ENCODE measurements at places on chromosomes 1 and 21.

- no peak for DNase-seq
Measured at GRCh38 chr1:223246476-223247112, 103.5 kb upstream of the TLR5 start.

DNA sequence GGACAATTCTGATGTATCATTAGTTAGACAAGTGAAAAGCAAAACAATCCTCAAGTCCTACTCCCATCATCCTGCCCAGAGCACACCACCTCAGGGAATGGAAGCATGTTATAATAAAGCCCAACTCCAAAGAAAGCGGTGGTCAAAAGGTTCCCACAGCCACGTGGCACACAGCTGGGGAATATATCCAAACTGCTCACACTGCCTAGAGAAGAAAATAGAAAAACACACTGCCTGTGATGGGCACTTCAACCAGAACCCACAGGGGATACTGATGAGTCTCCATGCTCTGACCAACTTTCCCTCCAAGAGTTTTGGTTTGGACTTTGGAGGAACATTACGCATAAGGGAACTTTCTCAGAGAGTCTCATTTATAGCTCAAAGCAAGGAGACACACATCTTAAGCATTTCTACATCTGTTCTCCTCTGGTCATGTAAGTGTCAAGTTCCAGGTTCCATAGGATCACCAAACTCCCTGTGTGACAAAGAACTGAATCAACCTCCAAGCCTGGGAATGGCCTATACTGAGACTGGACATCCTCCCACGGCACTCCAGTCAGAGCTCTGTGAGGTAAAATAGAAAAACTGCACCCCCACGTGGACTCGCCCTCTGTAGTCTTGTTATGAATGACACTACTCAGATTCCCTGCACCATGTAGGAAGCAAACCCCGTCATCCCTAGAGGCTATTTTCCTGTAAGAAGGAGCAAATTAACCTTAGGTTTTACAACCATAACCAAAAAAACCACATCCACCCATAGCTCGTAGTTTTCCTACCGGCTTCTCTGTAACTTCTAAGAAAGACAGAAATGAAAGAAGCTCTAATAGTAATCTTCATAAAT is 12.2 kb downstream of the DSTYK start:
- no peak for DNase-seq

- DNase-seq: no peak
Measured at GRCh38 chr1:106861110-106861509, 195.4 kb upstream of the PRMT6 start.

DNA sequence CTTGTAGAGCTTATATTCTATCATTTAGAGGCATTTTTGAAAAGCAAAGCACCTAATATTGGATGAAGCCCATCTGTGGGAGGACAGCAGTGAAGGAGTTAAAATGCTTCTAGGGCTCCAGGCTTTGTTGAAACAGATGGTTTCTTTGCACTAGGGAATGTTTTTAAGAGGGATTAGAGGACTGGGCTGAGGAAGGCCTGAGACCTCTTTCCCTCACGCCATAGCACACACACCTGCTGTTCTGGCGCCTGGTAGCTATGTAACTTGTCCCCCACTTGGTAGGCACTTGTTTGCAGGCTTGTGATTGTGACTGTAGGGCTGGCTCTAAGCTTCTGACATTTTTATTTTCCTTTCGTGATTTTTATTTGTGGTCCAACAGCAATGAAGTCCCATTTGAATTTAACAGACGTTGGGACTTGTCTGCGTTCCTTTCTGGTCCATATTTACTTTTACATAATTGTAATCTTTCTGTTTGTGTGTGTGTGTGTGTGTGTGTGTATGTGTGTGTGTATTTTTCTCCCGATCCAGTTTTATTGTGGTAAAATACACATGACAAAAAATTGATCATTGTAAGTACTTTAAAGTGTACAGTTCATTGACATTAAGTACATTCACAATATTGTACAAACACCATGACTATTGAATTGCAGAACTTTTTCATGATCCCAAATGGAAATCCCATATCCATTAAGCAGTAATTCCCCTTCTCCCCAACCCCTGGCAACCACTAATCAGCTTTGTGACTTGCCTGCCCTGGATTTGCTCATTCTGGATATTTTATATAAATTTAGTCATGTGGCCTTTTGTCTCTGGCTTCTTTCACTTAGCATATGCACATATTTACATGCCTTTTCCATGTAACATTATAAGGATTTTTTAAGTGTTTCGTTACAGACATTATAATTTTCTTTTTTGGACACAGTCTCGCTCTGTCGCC is 33.5 kb upstream of the MACF1 start:
- DNase-seq: no peak

GRCh38 chr1:215926670-215927069 is 359.6 kb downstream of the KCTD3 start:
- no peak for DNase-seq

GRCh38 chr1:111738436-111739193 is 580 bp downstream of the INKA2 start:
- DNase-seq: peak; percentile 92

Measured in heart left ventricle (tissue), 16 donors.